ENCODE measurements at places on chromosomes 12 and 14.
A peak's percentile ranks its signal among the peaks of the same experiment; 100 is the strongest.

- DNase-seq, result no peak
Measured at GRCh38 chr14:105627701-105628100, 101.3 kb downstream of the TMEM121 start.

- no peak for DNase-seq
Measured at GRCh38 chr14:43243168-43243567, 1263.9 kb downstream of the FSCB start.

DNA sequence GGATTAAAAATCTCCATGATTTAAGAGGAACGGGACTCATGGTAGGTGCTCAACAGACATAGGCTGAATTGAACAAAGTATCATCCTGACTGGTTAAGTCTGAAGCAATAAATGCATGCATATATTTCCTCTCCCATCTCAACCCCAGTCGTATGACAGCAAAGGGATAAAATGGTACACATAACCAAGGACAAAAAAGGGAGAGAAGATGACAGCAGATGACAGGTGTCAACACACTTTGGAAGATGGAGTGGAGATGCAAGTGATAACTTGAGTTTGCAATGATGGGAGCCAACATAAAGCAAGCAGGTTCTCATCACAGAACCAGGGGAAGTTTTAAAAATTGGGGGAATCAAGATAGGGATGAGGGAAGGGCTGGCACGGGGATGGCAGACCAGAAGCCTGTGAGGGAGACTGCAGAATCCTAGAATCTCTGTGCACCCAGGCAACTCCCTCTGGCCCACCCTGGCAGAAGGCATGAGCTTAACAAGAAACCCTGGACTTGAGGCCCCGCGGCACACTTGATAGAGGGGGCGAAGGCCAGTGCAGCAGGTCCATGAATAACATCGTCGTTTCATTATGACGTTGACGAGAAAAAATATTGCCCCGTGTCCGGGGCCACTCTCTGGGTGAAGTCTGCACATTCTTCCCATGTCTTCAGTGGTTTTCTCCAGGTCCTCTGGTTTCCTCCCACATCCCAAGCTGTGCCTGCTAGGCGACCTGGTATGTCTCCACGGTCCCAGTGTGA lies 5.0 kb downstream of the C1RL start:
- DNase-seq, result no peak

- no peak for DNase-seq
Measured at GRCh38 chr12:59615392-59616165, 19.8 kb downstream of the SLC16A7 start.

DNA sequence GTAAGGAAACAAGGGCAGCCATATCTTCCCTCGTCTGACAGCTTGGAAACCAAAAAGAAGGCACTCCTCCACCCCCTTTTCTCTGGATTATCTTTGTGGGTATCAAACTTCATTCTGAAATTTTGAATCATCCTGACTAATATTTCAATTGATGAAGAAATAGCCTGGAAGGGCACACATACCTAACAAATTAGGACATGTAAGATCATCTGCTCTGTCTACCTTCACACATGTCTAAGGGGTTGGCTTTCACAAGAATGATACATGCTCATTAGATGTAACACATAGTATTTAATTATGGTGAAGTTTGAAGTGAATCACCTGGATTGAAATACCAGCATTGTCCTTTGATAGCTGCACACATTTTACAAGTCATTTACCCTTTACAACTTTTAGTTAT lies 348.1 kb upstream of the RPL10L start:
- DNase-seq, result no peak

- no peak for DNase-seq
Measured at GRCh38 chr14:95346820-95347219, 27.1 kb upstream of the CLMN start.

DNA sequence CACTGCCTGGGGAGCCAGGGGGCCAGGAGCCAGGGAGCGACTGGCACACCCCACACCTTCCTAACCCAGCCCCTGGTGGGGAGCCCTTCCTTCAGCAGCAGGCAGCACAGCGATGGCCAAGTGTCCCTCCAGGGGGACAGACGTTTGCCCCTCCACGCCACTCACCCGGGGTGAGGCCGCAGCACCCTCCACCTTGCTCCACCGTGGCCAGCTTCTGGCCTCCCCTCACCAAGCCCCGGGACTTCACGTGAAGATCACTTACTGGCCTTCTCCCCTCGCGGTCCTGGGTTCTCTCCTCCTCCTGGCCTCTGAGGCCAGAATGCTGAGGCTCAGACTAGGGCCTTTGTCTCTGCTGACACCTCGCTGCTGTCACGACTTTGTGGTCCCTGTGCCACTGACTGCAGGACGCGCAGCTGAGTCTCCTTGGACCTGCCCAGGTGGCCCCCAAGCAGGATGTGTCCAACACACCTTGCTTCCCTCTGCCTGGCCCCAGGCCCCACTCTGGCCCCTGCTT lies 3.5 kb upstream of the ASPG start:
- no peak for DNase-seq

- DNase-seq, result no peak
Measured at GRCh38 chr12:25491396-25492325, 61.4 kb downstream of the LMNTD1 start.

- DNase-seq, result peak; percentile 58
Measured at GRCh38 chr14:49853572-49854375, 1.2 kb upstream of the NEMF start.

DNA sequence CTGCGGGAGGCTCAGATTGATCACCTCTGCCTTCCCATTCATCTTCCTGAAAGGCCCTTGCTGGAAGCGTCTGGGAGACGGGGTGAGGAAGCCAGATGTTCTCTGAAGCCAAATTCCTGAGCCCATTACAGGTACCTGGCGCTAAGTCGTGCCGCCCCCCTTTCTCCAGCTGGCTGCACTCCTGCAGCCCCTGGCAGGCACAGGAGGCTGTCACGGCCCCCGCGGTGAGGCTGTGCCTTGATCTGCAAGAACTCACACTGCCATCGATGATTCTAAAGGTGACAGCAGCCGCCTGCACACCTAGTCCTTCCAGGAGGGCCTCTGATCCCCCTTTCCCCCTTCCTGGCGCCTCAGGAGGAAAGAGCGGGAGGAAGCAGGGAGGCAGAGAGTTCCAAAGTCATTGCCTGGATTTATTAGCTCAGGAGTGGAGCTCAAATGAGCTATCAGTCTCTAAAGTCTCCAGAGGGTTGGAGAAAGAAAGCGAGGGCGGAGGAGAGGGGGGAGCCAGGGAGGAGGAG lies 106.9 kb downstream of the RFLNA start:
- no peak for DNase-seq

DNA sequence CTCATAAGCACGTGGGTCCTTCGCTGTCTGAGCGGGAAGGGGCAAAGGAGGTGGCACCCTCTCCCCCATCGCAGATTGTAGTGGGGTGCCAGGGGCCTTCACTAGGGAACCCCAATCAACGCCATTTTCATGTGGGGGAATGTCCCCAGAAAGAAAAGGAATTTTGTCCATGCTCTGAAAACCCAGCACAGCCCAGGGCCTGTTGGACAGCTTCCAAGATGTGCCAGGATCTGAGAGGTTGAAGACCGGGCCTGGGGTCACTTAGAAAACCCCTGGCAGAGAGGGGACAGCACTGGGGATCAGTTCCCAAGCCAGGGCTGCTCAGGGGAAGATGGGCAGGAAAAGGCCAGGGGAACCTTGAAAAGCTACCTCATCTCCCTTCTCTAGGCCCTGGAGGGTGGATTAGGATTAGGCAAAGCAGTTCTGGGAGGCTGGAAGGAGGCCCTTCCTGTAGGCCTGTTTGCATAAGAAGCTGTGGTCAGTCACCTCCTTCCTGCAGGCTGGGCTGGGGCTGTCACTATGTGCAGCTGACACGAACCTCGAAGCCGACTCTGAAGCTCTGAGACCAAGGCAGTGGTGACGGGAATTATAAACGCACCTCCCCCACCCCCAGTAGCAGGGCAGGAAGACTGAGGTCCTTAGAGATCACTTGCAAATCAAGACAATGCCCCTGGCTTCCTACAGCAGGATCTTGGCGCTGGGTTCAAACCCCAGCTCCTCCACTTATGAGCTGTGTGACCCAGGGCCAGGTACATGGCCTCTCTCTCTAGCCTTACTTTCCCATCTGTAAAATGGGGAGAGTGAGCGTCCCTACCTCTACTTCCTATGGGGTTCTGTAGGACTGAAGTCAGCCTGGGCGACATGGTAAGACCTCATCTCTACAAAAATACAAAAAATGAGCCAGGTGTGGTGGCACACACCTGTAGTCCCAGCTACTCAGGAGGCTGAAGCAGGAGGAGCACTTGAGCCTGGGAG lies 29.0 kb downstream of the TESC start:
- no peak for DNase-seq

DNA sequence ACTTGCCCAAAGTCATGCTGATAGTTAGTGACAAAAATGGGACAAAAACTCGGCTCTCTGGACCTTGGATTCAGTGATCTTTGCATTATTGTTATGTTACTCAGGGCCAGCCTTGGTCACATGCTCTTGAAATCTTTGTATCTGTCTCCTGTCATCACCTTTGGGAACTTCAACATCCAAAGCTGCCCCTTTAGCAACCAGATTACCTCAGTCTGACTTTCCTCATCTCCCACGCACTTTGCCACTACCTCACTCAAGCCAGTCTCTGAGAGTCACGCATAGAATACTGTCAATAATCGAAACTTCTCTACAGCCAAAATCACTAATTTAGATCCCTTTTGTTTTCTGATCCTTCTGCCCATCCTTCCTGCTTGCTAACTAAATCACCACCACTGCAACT lies 90.8 kb upstream of the DAAM1 start:
- DNase-seq, result no peak

Data from fibroblast of skin of left quadriceps (primary cell).